ENCODE measurements at places on chromosomes 6 and 20.

GRCh38 chr20:2130683-2131082, 29.1 kb downstream of the STK35 start:
- no peak for DNase-seq

GRCh38 chr6:165117121-165117520, 192.3 kb downstream of the C6orf118 start:
- no peak for DNase-seq

GRCh38 chr6:138631566-138631965, 132.3 kb upstream of the NHSL1 start:
- no peak for DNase-seq

- DNase-seq: no peak
These were observed 711.1 kb upstream of the EPHA7 start for GRCh38 chr6:94130478-94130877.

GRCh38 chr6:46023216-46023915, 7.7 kb upstream of the CLIC5 start:
- no peak for DNase-seq

DNA sequence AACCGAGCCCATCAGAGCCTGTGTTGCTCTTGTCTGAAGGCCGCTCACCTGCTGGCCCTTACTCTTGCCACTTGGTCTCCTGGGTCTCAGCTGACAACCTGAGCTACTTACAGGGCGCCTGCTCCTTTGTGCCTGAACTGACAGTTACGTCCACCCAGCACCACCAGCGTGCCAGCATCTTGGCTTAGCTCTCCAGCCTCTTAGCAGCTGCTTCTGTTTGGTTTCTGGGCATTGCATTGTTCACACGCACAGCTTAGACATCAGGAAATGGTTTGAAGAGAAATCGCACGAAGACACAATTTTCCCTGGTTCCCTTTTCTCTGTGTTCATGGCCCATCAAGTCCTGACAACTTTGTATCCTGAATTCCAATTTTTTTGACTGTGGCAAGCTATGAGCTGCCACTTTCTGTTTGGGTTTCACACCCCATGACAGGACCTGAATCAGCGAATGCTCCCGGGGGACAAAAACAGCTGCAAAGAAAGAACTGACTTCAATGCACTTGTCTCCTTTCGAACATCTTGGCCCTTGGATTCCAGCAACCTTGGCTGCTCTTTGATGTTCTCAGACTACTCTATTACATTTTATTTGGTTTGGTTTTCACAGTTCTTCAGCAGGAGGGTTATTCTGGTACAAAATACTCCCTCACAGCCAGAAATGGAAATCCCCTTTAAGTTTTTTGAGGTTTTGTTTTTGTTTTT, 45.2 kb upstream of the LY86 start:
- DNase-seq: no peak

DNA sequence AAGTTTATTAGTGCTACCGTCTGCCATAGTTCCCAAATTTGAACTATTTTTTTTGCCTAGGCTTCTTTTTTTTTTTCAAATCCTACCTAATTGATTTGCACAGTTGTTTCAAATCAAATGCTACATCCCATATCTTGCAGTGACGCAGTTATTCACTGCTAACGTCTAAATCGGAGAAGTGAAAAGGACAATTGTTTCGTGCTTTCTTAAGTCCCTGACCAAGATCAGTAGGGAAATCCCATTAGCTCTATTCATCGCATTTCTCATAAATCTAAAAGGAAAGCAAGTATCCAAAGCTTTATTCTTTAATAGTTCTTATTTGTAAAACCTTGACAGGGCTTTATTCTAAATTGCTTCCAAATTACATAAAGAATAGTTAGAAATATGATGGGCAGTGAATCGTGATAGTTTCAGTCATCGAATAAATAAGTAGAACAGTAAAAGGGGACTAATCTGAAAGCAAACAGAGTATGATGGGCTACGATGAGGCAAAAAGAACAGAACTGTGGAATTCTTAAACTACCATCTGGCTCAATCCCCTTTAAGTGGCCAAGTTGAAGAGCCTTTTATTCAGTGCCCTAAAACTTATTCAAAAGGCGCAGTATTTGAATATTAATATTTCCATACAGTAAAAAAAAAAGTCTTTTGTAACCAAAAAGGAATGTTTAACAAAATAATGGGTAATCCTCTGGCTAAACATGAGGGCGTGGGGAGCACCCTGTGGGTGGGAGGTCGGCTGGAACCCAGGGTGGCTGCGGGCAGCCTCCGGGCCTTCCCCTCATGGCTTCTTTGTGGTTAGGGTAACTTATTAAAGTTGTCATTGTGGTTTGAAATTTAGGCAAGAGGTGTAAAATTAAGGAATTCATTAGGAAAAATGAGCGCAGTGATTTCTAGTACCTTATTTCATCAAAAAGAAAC, 3.0 kb upstream of the ARID1B start:
- DNase-seq: no peak

DNA sequence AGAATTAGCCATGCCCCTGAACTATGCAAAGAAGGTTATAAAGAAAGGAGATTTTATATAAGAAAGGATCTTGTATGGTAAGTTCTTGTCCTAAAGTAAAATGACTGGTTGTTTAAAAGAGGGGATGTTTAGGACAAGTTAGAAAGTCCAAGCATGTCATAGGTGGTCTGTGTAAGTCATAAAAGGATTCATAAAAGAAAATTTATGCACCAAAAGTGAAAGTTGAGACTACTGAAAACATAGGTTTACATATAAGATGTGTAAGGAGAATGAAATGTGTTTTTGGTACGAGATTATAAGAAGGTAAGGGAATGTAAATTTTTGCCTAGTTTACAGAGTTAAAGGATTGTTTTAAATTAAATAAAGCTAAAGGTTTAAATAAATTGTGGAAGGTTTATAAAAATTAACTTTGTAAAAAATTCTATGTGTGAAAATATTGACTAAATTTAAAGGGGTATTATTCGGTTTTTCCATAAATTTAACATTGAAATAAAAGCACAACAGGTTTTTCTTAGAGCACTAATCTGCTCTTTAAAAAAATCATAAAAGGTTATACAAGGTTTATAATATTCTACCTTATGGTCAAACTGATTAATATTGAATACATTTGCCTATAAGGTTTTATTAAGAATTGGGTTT, 93.6 kb upstream of the UST start:
- no peak for DNase-seq

- DNase-seq: no peak
These were observed 239.2 kb upstream of the TAB2 start for GRCh38 chr6:149078211-149078782.

GRCh38 chr20:41142919-41143318, 5.6 kb downstream of the PLCG1 start:
- no peak for DNase-seq

DNA sequence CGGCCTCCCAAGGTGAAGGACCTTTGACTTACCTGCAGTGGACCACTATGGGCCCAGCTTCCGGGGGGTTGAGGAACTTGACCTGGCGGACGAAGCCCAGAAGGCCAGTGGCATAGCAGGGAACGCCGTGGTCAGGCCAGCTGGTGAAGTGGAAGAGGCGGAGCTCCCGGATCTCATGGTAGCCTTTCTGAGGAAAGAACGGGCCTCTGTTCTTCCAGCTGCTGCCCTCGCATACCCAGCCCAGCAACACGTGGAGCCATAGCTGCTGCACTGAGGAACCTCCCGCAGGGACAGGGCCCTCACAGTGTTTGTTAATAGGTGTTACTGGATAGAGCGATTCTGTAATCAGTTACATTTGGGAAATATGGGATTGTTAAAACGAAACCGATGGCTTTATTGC, 492.1 kb upstream of the CHD6 start:
- no peak for DNase-seq

DNA sequence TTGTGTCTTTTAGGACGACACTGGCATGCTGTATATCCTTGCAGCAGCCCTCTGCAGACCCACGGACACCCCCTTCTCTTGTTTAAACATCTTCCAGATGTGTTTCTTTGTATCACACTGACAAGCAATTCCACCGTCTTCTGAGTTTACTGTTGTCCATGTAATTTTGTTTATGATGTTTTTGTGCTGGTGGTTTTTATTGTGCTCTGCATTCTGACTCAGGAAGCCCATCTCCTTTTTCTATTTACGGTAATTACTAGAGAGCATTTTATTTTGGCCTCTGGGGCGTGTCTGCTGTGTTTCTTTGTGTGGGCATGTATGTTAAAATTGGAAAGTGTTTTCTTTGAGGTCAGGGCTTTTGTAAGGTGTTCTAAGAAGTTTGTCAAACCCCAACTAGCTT, 111.9 kb downstream of the JARID2 start:
- DNase-seq: no peak

DNA sequence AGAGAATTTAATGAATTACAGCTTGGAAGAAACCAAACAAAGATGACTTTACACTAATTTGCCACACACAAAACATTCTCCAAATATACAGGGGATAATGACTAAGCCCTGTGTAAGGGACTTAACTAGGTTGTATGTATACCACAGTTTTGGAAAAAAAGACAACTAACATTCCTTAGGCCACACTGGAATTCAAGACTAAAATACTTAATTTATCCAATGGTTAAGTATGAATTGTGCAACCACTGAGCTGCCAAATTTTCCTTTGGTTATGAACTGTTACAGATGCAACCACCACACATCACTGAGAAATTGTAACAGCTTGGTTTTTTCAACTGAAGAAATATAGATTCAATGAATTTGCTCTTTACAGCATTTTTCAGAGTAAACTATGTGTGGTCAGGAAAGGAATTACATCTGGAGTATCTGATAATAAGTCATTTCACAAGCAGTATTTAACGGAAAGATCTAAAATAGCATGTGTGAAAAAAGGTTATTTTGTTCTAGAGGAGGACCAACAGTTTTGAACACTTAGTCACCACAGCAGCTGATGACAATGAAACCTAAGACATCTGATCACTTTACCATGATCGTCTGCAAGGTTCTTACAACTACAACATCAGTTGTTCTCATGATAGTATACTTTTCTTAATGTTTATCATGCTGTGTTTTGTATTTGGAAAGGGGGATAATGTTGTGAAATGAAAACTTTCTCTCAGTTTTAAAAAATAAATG, 318.8 kb downstream of the BCKDHB start:
- DNase-seq: no peak

GRCh38 chr6:69985180-69985579, 118.8 kb downstream of the COL19A1 start:
- DNase-seq: no peak

DNA sequence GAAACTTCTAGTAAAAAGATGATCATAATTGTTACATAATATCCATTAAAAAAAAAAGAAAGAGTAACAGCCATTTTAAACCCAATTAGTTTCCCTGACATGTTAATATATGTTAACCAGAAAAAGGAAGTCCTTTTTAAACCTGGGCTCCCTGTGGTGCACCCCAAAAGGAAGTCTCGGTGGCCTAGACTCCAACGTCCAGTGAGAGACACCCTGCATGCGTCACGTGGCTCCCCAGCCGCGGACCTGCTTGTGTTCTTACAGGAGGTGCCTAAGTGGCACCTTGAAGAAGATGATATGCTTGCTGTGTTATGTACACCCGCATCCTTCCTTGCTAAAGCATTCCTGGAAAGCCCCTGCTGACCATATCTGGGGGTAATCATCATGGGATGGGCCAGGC, 50.1 kb downstream of the FOXC1 start:
- no peak for DNase-seq

DNA sequence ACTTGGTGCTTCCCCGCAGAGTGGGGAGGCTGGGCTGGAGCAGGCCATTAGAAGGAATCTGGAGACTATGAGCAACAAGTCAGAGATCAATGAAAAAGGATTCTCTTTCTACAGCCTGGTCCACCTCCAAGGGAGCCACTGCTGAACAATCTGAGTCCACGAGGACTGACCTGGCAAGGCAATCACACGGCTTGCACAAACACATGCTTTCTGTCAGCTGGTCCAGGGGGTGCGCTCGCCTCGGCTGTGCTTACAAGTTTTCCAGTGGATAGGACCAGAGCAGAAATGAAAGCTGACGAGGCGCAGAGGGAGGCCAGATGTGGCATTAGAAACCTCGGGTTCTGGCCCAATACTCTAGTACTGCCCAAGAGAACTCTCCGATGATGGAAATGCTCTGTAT, 18.1 kb downstream of the KCNK5 start:
- DNase-seq: no peak

DNA sequence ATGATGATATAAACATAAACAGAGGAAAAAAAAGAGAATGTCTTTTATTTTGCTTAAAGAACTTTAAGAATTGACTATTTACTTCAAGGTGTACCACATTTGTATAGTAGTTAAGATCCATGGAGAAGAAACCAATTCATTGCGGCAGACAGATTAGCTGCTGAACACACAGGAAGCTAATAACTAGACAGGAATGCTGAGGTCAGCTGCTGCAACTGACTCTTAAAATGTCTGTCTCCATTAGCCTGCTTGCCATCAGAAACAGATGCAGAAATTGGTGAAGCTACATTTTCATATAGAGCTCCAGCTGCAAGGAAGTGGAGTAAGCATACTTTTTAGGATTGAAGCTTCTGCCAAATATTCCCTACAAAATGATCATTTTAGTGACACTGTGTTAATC, 939.5 kb downstream of the EPHA7 start:
- no peak for DNase-seq

GRCh38 chr6:108592371-108593337, 31.9 kb downstream of the FOXO3 start:
- no peak for DNase-seq

Data from NCI-H2171 (cell line).